ENCODE measurements at places on chromosomes 12 and 14.

DNA sequence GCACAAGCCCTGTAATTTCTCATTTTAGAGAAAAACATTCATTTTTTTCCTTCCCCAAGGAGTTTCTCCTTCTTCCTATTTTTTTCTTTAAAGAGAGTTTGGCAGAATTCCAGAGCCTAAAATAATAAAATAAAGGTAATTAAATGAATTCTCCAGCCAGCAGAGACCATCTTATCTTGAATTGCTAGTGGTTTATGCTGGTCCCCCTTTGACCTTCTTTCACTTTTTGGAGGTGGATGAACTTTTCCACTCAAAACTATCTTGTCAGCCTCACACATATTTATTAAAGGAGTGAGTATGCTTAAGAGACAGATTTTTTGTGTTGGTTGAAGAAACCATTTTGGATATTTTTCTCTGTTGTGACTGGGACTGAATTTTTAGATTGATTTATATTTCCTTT lies 47.6 kb downstream of the ADIPOR2 start:
- DNase-seq: no peak

GRCh38 chr12:116525418-116526001 lies 33.7 kb upstream of the MAP1LC3B2 start:
- DNase-seq: peak; percentile 32

DNA sequence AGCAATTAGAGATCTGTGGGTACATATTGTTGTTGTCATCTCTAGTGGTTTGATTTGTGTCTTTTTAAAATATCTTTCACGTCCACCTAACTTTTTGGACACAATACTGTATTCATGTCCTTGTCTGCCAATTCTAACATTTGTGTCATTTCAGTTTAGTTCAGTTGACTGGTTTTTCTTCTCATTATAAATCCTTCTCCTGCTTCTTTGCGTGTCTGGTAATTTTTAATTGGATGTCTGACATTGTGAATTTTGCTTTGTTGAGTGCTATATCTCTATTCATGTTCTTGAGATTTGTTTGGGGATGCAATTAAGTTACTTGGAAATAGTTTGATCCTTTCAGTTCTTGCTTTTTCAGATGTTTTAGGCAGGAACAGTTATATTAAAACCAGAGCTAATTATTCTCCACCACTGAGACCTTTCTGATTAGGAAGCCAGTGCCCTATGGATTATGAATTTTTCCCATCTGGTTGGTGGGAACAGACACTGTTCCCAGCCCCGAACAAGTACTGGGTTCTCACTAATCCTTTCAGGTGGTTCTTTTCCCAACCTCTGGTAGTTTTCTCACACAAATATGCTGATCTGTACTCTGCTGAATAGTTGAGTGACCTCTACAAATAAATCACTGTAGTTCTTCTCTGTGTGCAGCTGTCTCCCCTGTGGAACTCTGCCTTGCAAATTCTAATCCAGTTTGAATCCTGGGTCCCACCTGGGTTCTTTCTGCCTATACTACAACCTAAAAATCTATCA lies 91.1 kb upstream of the DYNC1H1 start:
- no peak for DNase-seq

GRCh38 chr14:77024171-77024691 lies 4.3 kb downstream of the IRF2BPL start:
- peak; percentile 75 for DNase-seq

- no peak for DNase-seq
These were observed 193.7 kb upstream of the RTL1 start for GRCh38 chr14:101097109-101097793.

DNA sequence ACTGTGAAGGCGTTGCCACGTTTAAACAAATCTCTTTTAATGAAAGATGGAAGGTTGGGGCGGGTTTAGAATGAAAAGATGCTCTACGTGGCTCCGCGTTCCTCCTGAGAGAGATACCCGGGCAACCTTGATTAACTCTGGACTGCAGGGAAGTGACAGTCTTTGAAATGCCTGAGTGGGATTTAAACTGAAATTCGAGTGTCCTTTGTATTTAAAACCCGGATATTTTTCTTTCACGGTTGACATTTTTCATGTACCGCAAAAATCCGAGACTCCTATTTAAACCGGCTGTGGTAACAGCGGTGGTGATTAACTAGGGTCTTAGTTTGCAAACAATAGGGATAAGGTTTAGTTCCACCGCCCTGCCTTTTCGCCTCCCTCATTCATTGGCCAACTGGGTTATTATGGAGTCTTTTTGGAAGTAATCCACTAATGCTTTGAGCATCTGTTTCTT lies 707 bp downstream of the G2E3 start:
- DNase-seq: no peak

DNA sequence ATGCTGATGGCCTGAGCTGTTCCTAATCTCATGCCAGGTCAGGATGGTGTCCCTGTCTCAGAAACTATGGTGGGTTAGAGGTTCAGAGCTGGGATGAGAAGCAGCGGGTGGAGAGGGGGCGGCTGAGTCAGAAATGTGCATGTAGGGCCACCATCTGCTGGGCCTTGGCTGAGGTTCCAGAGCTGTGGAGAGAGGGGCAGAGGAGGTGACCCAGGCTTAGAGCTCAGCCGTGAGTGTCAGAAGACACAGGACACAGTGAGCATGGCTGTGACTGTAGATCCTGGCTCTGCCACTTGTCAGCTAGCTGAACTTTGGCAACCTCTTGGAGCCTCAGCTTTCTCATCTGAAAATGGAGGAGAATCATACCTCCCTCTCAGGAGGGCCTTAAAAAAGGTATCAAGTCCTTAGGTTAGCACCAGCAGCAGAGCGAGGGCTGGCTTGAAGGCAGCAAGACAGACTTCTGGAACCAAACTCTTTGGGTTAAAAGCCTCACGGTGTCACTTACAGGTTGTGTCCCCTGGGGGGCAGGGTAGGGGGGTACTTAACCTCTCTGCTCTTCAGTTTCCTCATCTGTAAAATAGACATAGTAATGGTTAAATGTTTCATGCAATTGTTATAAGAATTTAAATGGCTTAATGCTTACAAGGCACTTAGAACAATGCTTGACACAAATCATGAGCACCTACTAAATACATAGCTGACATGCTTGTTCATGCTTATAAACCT lies 34.8 kb downstream of the TMEM229B start:
- no peak for DNase-seq

DNA sequence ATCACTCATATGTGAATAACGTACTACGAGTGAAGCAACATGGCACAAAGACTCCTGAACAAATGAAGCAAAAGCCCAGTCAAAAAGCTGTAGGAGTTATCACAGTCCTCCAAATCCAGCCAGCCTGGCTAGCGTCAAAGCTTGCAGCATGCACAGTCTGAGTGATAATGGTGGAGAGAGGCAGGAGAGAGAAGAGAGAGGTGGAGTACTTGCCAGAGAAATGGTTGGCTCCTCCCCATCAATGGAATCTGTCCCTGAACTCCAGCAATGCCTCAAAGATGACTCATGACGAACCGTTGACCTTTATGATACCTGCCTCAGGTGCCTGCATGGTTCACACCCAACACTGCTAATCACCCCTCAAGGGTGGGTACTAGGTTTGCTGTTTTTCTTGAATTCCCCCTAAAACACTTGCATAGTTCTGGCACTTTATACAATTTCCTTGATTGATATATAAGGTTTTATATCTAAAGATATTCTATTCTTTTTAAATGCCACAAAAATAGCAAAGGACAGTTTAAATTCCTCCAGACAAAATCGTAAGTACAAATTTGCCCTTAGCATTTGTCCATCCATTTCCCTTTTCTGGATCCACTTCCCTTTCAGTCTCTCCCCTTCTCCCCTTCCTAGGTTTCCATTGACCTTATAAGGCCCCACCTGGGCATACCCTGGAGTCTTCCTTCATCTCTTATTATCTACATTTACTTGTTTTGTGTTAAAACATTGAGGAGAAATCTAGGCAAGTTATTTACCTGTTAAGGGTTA lies 10.2 kb downstream of the ARHGDIB start:
- peak; percentile 57 for DNase-seq

GRCh38 chr14:22380571-22381407 lies 208.2 kb downstream of the DAD1 start:
- DNase-seq: no peak

DNA sequence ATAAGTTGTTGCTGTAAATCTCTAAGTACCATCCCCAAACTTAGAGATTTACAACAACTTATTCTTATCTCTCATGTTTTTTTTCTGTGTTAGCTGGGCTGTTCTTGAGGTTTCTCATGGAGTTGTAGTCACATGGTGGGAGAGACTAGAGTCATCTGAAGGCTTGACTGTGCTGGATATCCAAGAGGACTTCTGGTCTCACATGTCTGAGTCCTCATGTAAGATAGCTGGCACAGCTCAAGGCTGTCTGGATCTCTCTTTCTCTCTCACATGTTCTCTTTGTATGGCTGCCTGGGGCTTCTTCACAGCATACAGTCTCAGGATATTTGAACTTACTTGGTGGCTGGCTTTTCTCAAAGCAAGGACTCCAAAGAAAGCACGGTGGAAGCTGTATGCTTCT lies 63.8 kb downstream of the DACT1 start:
- no peak for DNase-seq

DNA sequence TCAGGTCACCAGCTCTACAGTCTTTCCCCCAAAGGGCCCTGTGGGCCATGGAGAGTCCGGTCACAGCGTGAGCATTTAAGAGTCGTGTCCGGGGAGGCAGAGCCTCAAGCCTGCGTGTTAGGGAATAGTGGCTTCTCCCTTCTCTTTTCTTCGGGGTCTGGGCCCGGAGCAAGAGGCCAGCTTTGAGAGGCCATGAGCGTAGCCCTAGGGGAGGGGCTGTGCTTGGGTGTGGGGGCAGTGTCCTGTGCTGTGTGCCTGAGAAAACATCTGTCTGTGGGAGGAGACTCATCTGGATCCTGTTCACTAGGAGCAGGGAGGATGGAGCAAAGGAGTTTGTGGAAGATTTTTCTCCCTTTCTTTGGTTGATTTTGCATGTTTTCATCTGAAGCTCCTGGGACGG lies 5.3 kb downstream of the LRP1-AS start:
- DNase-seq: no peak

- no peak for DNase-seq
These were observed 922.7 kb downstream of the VRK1 start for GRCh38 chr14:97719931-97720330.

DNA sequence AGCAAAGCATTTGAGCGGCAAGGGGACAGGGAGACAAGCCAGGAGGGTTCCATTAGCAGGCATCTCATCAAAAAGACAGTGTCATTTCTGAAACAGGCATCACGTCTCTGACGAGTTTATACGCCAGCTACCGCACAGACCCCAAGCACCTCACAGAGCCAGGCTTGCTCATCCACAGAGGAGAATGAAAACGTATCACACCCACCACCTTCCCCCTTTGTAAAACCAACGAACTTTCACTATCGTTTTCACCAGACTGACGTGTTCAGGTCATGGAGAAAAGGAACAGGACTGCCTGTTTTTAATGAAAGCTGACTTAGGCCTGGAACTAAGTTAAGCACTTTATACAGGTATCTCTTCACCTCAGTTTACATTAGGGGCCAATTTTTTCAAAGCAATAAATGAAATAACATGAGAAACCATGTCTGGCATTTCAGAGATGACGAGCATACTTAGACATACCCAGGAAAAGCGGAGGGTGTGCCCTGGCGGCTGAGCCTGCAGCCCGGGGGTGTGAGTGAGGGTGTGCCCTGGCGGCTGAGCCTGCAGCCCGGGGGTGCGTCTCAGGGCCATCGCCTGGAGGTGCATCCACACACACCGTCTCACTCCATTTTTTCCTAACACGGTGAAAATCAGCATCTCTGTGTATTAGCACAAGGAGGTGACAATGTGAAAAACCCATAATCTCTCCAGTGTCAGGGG lies 41.9 kb downstream of the STX2 start:
- no peak for DNase-seq

DNA sequence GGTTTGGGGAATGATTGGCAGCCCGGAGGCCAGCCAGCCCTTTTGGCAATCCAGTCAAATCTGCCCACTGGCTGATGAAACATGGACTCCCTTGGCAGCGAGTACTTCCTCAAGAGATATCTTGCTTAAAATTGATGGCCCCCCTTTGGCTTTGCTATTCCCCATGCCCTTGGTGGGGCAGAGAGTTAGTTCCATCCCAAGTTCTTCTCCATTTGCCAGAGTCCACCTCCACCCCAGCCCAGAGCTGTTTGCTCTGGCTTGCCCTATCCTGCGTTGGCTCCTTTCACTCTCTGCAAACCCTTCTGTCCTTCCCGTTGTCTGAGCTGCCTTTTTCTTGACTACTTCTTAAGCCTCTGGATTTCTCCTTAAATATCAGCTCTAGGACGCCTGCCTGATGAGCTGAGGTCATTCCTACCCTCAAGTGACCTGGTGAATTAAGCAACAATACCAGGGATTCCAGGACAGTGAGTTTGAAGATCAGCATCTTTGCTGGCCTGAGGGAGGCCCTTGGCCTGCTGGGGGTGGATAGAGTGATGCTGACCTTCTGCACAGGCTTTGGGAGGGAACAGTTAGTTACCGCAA lies 212.0 kb downstream of the CACNA1C start:
- no peak for DNase-seq

DNA sequence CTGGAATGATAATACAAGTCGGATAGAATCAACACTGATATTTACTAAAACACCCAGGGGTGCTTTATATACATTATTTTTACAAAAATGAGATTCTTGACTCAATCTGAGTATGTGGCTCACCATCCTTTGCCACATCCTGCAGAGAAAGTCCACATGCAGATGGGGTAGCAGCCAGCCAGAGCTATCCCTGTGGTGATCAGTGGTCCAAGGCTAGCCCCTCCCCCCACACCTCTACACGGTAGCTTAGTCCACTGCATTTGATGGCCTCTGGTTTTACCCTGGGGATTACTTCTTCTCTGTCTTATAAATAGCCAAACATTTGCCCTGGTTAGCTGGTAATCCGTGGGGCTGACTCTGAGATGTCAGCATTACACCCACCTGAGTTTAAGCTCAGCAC lies 28.1 kb upstream of the TTC7B start:
- no peak for DNase-seq

GRCh38 chr14:89841851-89842250 lies 112.7 kb downstream of the EFCAB11 start:
- no peak for DNase-seq

DNA sequence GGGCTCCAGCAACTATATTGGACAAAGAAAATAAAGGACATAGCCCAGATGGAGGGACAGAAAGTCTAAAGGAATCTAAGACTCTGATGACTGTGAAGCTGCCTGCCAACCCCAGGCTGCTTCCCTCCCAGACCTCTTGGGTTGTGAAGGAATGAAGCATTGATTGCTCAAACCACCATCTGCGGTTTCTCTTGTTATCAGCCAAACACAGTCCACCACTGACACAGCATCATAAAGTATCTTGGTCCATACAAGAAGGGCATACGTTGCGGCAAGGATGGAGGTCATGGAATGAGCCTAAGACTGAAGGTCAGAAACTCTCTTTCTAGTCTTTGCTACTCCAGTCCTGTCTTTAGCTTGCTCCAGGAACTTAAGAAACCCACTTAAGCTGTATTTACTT lies 58.5 kb upstream of the PLXNC1 start:
- no peak for DNase-seq

DNA sequence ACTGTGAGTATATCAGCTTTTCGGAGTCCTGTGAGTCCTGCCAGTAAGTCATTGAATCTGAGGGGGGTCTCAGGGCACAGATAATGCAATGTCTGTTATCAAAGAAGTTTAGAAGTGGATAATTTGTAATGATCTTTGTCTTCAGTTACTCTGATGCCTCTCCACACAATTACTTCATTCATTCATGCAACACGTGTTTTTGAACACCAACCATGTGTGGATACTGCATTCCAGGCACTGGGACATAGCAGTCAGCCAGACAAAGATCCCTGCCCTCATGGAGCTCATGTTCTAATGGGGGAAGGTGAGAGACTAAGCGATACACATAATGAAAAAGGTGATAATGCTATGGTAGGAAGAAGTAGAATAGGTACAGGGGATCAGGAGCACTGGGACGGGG lies 60.8 kb upstream of the SCN8A start:
- no peak for DNase-seq

- DNase-seq: no peak
These were observed 457.6 kb upstream of the RGS6 start for GRCh38 chr14:71474301-71475265.

GRCh38 chr12:52122540-52122871 lies 43.0 kb downstream of the SMIM41 start:
- DNase-seq: no peak

All from left colon (tissue), 2 donors.